ENCODE measurements at places on chromosomes 1 and 21.

DNA sequence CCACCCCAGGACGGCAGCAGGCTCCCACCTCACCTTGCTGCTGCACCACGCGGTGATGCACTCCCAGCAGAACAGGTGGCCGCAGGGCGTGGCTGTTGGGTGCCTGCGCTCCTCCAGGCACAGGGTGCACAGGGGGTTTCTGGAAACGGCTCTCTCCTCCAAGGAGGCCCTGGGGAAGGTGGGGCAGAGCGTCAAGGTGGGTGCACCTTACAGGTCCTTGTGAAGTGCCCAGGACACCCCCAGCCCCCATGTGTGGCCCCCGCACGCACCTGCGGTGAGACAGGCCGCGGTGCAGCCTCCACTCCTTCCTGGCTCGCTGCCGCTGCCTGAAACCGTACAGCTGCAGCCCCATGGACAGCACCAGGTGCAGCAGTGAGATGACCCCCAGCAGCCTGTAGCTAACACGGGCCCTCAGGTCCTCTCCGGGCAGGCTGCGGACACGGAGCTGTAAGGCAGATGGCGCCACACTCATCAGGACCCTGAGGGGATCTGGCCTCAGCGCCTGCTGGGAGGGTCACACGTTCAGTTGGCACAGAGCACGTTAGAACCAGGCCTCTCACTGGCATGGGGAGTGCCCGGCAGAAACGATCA lies 5.8 kb downstream of the PEX10 start:
- DNase-seq, result no peak

DNA sequence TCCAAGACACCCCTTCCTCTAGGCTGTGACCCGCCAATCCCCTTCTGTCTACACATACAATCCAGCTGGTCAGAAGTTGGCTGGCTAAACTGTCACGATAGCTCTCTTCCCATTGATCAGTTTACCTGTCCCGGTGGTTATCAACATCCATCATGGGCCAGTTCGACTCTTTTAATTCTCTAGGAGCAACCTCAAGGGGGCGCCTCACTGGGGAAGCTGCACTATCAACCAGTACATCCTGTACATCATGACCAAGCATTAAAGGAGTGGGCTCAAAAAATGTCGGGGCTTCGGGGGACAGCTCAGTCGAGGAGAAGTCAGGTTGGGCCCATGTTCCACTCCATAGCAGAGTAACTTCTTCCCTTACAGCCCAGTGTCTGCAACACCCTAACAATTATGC lies 53.2 kb upstream of the B3GALNT2 start:
- DNase-seq, result no peak

DNA sequence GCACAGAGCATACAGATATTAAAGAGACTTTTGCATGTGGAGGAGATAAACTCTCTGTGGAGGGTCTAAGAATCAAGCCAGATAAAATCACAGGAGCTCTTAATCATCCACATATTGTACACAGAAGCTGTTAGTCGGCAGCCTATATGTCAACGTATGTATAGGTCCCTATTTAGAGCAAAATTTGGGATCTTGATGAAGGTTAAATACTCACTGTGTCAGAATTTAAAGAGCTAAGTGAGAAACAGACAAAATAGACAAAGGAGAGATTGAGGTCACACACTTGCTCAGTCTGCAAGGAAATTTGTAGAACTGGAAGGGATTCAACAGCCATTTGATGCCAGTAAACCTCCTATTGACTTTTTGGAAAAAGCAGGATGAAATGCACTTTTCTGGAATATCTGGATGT lies 4.1 kb upstream of the IRF2BP2 start:
- no peak for DNase-seq

DNA sequence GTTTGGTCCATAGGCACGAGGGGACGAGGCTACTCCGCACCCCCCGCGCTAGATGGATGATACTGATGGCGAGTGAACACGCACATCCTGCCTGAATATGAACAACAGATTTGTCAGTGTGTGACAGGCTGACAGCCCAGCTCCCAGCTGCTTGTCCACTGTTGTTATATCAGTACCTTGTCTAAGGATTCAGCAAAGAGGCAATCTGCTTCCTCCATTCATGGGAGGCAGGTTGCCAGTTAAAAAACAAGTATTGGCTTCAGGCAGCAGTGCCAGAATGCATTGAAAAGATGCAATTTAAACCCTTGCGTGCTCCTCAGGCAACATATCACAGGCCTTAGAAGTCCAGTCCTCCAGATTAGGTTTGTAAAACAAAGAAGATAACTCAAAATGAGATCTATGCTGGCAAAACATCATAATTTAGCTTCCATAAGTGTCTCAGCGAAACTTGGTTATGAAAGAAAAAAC lies 223.3 kb downstream of the GPATCH2 start:
- DNase-seq, result no peak

GRCh38 chr1:9606458-9606857 lies 17.7 kb downstream of the TMEM201 start:
- no peak for DNase-seq

DNA sequence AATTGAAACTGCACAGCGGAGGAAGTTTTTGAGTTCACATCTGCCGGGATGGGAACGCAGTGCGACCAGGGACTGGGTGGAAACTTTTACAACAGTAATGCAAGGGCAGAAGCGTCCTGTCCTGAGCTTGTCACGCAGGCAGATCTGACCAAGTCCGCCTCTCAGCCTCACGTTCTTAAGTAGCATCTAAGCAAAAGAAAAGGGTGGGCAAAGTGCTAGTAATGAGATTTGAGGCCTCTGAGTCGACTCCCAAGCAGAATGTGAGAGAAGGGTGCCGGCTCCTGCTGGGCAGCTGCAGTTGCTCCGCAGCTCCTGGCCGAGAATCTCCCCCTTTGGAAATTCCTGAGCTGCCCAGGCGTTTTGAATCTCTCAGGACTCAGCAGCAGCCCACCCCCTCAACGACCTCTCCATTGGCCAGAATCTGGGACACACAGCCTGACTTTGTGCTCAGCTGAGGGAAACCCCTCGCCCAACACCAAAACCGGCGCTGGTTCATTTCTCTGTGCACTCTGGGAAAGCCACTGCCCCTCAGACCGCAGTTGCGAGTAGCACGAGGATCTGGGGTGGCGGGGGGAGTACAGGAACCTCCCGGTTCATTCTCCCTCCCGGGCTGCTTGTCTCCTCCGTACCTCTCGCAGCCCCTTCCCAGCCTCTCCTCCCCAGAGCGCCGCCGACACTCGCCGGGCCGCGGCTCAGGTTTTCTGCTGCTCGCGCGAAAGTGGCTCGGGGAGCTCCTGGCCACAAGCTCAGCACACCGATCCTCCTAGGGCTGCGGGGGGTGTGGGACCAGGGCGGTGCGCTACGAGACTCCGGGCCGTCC lies 913 bp upstream of the S1PR1 start:
- peak; percentile 15 for DNase-seq

DNA sequence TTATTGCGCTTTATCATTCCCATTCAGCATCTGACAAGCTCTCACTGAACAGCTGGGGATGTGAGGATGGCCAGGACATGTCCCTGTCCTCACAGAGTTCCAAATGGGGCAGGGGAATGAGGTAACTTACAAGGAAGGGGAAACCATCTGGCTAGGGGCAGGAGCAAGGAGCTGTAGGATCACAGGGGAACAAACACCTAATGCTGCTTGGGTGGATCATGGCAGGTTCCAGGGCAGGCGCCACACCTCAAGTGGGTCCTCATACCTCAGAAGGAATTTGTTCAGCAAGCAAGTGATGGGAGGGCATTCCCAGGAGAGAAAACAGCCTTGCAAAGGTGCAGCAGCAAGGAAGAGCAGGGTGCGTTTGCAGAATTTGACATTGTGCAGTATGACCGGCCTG lies 35.1 kb upstream of the GRIK3 start:
- DNase-seq, result no peak

- no peak for DNase-seq
Observed at GRCh38 chr21:38142224-38142623, 114.6 kb upstream of the KCNJ15 start.

- DNase-seq, result peak; percentile 23
Observed at GRCh38 chr1:180791806-180792205, 120.9 kb upstream of the KIAA1614 start.

DNA sequence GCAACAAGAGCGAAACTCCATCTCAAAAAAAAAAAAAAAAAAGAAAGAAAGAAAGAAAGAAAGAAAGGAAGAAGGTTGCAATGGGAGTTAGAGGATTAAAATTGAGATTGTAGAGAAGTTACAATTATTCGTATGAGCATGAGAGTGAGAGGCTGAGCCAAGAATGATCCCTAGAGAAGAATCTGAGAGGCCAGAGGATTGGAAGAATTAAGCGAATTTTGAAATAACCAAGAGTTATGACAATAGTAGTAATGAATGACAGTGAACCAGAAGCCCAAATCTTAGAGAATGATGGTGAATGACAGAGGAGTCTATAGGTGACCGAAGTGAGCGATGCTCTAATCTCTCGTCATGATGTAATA lies 369 bp upstream of the ZYG11B start:
- DNase-seq, result no peak

- no peak for DNase-seq
Observed at GRCh38 chr1:43867976-43868740, 65.4 kb upstream of the ARTN start.

DNA sequence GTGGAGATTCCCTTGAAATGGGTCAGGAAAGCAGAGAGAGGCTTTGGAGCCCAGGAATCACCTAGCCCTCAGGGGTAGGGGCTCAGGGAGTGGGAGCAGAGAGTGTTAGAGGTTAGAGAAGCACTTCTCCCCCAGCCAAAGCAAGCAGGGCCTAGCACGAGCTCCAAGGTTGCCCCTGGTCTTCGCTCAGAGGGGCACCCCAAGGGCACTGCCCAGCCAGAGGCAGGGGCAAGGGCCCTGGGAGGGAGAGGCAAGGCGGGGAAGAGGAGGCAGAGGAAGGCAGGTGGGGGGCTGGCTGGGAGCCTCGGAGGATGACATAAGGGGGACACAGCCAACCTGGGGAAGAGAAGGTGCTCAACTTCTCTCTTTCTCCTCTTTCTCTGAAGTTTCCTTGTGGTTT lies 71.9 kb downstream of the CASZ1 start:
- DNase-seq, result no peak

- no peak for DNase-seq
Observed at GRCh38 chr21:46555225-46555617, 49.7 kb downstream of the S100B start.

GRCh38 chr1:152167835-152168534 lies 9.0 kb upstream of the RPTN start:
- DNase-seq, result no peak

- no peak for DNase-seq
Observed at GRCh38 chr1:215761446-215761845, 194.3 kb downstream of the KCTD3 start.

- DNase-seq, result no peak
Observed at GRCh38 chr1:14572861-14573260, 25.6 kb upstream of the KAZN start.

DNA sequence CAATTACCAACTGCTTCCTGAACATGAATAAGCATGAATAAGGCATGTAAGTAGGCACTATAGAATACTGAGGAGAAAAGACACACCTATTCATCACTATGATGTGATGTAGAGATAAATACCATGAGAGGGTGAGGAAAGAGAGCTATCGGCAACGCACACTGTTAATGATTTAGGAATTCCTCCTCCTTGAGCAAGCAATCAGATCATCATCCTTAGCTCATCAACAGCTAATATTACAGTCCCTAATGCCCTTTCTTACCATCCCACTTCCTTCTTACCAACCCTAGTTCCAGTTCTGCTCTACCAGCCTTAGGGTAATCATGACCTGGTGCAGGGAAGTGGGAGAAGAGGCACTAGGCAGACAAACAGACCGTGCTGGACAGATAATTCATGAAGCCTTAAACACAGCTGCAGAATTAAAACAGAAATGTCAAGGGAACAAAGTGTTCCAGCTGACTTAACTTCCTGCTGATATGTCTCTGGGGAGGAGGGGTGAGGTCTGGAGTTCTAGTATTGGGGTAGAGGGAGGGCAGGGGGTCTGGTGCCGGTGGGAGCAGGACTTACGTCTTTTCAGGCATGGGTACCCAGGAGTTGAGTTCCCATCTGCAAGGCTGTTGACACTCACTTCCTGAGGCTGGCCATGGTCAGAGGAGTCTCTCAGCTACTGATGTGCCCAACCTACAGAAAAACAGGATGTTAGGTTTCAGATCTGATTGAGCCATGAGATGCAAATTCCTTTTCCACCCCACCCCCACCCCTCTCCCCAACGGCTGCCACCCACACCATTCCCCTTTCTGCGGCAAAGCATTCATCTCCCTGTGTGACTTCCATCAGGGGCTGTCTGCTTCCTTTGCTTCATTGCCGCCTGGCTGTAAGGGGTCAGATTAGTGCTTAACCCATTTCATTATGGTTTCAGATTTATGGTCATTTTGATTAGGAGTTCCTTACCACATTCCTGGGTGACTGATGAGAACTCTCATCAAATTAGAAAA lies 12.6 kb upstream of the RCSD1 start:
- DNase-seq, result peak; percentile 85

DNA sequence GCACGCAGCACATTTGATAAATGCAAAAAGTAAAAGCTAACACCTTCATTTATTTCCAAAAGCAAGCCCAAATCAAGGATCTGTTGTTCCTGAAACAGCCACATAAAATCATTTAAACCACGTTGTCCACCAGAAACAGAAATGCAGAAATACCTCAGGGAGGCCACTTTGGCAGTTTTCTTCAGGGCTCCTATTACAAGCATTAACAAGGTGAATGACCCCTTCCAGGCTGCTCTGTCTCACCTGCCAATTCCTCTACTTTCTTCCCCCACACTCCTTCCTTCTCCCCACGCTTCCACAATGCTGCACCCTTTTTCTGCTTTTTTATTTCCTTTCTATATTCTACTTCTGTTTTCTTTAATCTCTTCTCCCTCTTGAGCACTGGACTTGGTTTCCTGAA lies 55.0 kb upstream of the PTGFRN start:
- no peak for DNase-seq

DNA sequence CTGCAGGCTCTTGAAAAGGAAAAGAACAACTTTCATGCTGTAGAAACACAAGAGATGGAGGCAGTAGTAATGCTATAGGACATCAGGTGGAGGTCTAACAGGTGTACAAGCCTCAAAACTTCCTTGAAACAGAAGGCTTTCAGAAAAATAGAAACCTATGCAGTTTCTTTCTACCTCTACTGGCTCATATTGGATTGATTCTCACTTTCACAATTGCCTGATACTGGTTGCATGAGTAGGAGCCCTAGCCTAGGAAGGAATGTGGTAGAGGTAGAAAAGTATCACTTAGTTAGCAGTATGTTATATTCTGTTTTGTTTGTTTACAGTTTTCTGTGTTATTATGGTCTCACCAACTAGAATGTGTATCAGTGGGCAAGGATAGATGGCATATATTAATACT lies 175.4 kb upstream of the GORAB start:
- DNase-seq, result no peak

DNA sequence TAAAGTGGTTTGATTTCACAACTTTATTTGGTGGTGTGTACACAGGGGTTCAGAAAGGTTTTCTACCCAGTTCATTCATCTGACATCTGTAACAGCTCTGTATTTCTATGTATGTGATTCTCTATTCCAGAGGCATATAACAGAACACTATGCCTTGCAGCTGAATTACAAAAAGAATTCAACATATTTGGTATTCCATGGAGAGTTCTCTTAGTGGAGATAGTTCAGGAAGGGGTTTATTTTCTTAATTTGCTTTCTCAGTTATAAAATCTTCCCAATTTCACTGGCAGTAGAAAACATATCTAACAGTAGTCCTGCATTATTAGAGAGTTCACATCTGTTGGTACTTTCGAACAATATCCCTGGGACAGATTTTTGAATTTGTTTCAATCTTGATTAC lies 207.9 kb upstream of the LYPLAL1 start:
- no peak for DNase-seq
